Choroid plexus epithelial cell (primary cell): ENCODE measurements at places on chromosomes 6 and 20.

DNA sequence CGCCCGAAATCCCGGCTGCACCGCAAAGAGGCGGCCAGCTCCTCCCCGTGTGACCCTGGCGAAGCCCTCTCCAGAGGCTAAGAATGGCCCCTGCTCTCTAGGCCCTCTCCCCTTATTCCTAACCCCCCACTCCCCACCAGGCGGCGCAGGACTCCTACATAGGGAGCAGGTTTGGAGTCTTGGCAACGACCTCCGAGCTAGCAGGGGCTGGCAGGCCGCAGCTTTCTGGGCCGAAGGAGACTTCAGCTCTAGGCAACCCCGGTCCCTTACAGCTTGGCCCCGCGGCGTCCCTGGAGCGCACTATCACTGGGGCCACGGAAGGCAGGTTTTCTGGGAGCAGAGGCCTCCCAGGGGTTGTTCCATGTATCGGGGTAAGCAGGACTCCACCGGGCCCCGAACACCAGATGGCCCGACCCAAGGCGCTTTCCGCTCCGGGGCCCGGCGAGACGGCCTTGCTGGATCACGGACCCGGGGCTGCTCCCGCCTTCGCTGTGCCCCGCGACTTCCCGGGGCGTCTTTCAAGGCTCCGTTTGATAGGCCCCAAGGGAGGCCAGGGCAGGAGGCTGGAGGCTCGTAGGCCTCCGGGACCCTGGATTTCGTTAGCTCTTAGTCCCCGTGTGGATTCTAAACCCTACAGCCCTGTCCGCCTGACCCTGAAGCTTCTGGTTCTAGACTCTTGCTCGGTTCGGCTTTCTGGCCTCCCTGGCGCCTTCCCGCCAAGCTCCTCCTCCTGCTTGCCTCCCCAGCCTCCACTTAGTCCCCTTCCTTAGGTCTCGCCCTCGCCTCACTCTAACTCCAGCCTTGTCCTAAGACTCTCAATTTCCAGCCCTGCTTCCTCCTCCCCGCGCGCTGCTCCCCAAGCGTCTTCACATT is 1.9 kb downstream of the SLC32A1 start:
- DNase-seq, result no peak

GRCh38 chr6:31874836-31875572 is 3.8 kb downstream of the SLC44A4 start:
- DNase-seq, result no peak

DNA sequence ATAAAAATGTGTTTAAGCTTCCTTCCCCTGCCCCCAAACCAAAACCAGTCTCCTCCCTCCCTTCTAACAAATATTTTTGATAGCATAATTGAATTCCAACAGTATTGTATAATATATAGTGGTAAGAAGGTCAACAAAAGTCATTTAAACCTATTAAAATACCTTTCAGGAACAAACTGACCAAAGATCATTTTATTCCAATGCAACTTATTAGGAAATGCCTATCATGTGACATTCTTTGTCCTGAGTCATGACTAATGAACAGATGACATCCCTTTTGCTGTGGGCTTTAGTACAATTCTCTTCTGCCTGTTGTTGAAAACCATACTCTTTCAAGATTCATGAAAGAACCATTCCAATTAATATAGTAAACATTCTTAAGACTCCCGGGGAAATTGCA is 51.5 kb upstream of the TRAF3IP2 start:
- peak; percentile 80 for DNase-seq

DNA sequence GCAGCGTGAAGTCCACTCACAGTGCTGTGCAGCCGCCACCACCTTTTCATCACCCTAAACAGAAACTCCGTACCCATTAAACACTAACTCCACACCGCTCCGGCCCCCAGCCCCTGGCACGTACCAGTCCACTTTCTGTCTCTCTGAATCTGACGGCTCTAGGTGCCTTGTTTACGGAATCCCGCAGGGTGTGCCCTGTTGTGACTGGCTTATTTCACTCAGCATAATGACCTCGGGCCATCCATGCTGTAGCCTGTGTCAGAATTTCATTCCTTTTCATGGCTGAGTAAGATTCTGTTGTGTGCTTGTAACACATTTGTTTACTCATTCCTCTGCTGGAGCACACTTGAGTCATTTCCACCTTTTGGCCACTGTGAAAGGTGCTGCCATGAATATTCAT is 18.0 kb downstream of the TCFL5 start:
- no peak for DNase-seq

DNA sequence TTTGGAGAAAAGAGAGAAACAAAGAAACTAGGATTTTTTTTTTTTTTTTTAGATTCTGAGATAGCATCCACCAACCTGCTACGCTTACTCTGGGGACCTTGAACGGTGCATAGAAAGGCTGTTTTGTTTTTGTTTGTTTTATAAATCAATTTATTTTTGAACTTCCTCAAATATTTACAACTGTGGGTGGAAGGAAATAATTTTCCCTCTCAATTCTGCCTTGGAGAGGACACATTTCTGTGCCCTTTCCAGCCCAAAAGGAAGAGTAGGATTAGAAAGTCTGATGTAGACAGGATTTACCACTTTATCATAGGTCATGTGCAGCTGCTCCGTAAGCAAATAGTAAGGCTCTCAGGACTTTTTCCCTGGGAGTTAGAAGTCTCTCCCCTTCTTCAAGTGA is 190.5 kb downstream of the NKAIN2 start:
- no peak for DNase-seq

- no peak for DNase-seq
These were observed 303.0 kb downstream of the PAX1 start for GRCh38 chr20:22008456-22008855.

- DNase-seq, result no peak
These were observed 133.9 kb downstream of the HIVEP2 start for GRCh38 chr6:142810952-142811514.

DNA sequence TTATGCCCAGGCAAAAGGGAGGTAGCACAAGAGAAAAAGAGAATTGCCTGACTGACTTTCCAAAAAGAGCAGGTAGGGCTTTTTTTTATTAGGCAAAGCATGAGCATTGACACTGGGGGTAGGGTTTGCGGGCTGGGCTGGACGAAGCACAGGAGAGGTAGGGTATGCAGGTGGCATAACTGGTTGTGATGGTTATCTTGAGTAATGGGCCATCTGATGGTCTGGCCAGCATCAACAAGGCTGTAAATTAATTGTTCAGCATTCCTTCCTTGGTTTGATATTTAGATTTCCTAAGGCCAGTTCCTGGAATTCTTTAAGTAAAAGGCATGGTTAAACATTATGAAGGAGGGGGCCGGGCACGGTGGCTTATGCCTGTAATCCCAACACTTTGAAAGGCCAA is 13.9 kb upstream of the BFSP1 start:
- no peak for DNase-seq

- DNase-seq, result no peak
These were observed 85.0 kb downstream of the SULF2 start for GRCh38 chr20:47700327-47700726.

GRCh38 chr6:126152372-126152745 is 166.0 kb downstream of the TRMT11 start:
- no peak for DNase-seq

DNA sequence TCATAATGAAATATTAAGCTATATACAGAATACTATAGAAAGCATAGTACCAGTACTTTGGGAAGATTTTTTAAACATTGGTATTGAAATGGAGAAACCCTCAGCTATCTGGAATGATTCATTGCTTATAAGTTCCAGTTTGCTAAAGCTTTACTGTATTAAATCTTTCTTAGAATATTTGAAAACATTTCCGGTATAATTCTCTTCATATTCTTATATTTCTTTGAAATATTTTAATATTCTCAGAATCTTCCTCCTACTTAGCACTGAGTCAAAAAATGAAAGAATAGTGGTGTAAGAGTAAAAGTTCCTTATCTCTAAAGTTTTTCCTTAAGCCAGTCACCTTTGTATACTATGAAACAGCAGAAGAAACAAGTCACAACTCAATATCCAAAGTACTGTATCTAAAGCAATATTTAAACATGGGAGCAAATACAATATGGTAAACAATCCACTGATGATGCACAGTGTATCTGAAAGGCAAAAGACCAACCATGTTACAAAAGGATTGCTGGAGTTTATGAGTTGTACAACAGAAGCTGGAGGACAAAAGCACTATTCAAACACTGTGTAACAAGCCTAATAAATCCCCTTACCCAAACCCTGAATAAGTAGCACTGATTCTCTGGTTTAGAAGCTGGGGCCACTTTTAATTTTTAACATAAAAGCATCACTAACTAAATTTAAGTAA is 102.1 kb downstream of the PRDM1 start:
- no peak for DNase-seq

- no peak for DNase-seq
These were observed 28.1 kb downstream of the ACTR5 start for GRCh38 chr20:38776363-38776762.

DNA sequence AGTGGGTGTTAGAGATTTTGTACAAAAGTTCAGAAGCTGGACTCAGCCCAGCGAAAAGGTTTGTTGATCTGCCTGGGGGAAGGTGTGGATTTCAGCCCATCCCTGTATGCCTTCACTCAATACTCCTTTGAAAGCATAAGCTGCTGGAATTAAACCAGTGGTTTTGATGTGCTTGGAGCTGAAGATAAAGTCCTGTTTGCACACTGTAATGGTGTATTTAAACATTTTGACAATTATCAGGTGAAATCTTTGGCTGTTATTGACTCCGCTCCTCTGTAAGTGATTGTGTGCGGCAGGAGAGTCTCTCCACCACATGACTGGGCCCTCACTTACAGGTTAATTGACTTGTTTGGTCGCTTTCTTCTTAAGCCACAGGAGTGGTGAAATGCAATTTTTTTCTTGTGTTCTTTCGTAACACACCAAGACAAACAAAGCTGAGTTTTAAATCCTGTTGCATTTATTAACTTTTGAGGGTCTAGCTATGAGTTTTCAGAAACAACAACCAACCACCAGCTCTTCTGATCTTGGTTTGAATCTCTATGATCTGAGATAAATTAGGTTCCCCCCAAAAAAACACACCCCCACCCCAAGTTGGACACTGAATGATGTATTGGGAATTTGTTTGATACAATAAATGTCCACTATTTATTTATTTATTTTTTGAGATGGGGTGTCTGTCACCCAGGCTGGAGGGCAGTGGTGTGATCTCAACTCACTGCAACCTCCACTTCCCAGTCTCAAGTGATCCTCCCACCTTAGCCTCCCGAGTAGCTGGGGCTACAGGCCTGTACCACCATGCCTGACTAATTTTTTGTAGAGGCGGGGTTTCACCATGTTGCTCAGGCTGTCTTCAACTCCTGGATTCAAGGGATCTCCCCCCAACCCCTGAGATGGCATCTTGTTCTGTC is 46.3 kb upstream of the NCOA3 start:
- DNase-seq, result peak; percentile 47

DNA sequence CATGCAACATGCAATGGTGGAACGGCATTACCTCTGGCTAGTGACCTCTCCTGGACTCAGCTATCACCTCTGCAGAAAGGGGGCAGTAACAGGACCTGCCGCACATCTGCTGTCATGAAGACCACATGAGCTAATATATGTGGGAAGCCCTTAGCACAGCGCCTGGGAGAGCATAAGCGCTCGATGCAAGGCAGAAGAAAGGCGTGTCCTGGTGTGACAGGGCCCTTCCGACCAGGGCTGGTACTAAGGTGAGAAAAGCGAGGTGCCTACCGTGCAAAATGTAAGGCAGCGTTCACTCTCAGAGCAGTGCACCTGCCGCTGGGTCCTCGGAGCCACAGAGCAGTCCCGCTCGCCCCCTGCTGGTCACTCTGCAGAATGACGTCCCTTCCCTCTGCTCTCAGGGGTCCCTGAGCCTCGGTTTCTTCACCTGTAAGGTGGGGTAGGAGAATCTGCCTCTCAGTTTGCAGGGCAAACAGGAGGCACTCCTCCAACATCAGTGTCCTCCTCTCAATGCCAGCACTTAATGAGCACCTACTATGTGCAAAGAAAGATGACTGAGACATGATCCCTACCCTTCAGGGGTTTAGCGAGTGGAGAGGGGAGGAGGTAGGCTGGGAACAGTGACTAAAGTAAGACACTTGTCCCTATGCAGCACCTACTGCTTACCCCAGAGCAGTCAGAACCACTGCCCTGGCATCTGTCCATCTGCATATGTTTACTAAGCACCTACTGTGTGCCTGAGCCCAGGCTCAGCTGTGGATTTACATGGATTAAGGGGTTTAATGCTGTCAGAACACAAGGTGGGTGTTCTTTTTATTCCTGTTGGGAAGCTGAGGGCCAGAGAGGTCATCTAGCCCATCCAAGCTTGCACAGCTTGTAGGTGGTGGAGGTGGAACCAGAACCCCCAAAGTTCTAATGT is 41.1 kb upstream of the PTGIS start:
- DNase-seq, result peak; percentile 59

DNA sequence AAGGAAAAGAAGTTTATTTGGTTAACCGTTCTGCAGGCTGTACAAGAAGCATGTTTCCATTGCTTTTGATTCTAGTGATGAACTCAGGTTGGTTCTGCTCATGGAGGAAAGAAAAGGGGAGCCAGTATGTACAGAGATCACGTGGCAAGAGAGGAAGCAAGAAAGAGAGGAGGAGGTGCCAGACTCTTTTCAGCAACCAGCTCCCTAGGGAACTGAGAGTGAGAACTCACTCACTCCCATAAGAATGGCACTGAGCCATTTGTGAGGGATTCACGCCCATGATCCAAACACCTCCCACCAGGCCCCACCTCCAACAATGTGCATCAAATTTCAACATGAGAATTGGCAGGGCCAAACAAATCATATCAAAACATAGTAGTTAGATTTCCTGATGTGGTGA is 649.1 kb downstream of the EPM2A start:
- peak; percentile 92 for DNase-seq

DNA sequence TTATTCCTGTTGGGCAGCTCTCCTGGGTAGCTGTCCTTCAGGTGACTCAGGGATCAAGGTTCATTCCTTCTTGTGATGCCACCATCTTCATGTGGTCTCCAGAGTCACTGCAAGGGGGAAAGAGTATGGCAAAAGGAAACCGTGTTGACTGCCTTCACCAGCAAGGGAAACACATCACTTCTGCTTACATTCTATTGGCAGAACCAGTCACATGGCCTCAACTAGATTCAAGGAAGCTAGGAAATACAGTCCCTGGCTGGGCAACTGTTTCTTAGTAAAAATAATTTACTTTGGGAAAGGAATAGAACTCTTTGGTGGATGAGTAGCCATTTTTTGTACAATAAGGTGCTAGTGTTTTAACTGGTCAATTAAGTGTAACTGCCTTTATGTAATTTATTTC is 5.3 kb downstream of the ANKRD6 start:
- no peak for DNase-seq

GRCh38 chr6:123321020-123321419 is 315.7 kb downstream of the TRDN start:
- no peak for DNase-seq

GRCh38 chr20:24615353-24615752 is 145.9 kb downstream of the SYNDIG1 start:
- no peak for DNase-seq

GRCh38 chr20:42530191-42530590 is 659.5 kb downstream of the PTPRT start:
- DNase-seq, result no peak

- DNase-seq, result no peak
These were observed 207.1 kb downstream of the ERMARD start for GRCh38 chr6:169958510-169958909.

- DNase-seq, result peak; percentile 37
These were observed 52.3 kb downstream of the ABHD12 start for GRCh38 chr20:25338112-25339023.

- DNase-seq, result peak; percentile 61
These were observed 116.3 kb upstream of the QKI start for GRCh38 chr6:163298079-163298830.

- no peak for DNase-seq
These were observed 73.1 kb downstream of the SNAP25 start for GRCh38 chr20:10291568-10292248.
